ENCODE measurements at places on chromosomes 13 and 19.

DNA sequence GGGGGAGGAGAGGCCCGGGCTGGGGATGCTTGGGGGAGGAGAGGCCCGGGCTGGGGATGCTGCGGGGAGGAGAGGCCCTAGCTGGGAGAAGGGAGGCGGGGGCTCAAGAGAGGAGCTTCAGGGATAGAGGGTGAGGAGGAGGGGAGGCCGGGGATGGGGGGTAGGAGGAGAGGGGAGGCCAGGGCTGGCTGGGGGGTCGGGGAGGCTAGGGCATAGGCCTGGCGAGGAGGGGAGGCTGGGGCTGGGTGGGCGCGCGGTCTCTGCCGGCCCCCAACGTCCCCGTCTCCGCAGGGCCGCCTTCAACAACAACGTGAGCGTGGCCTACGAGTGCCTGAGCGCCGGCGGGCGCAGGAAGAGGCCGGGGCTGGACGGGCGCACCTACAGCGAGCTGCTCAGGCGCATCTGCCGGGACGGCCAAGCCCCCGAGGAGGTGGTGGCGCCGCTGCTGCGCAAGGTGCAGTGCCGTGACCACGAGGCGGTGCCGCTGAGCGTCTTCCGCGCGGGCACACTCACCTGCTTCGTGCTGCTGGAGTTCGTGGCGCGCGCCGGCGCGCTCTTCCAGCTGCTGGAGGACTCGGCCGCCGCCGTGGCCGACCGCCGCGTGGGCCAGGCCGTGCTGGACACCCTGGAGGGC, 11.4 kb downstream of the TPGS1 start:
- no peak for ATAC-seq

- no peak for ATAC-seq
Observed at GRCh38 chr13:20497006-20497775, 28.5 kb downstream of the CRYL1 start.

DNA sequence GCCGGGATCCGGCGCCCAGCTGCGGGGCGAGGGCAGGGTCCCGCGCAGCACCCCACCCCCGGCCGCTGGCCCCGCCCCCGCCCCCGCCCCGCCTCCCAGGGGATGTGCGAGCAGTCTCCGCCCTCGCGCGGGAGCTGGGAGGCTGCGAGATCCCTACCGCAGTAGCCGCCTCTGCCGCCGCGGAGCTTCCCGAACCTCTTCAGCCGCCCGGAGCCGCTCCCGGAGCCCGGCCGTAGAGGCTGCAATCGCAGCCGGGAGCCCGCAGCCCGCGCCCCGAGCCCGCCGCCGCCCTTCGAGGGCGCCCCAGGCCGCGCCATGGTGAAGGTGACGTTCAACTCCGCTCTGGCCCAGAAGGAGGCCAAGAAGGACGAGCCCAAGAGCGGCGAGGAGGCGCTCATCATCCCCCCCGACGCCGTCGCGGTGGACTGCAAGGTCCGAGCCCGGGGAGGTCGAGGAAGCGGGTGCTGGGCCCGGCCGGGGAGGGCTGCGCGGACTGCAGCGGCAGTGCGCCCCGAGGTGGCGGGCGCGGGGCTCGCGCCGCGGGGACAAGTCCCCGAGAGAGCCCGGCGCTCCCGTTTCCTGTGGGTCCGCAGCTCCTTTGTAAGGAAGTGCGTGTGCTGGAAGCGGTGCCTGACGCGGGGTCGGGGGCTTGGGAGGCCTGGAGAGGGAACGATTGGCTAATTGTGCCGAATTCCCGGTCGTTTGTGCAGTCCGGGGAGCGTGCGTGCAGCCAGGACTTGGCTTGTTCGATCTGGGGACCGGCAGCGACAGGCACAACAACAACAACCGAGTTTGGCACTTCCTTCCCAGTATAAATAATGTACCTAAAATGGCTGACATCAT, at the start of gene ITM2B:
TSS of gene ITM2B (plus strand) at position 161 of the 843 bp plus-strand sequence. CDS start at position 316, 155 bp downstream.
- ATAC-seq = peak; percentile 86

DNA sequence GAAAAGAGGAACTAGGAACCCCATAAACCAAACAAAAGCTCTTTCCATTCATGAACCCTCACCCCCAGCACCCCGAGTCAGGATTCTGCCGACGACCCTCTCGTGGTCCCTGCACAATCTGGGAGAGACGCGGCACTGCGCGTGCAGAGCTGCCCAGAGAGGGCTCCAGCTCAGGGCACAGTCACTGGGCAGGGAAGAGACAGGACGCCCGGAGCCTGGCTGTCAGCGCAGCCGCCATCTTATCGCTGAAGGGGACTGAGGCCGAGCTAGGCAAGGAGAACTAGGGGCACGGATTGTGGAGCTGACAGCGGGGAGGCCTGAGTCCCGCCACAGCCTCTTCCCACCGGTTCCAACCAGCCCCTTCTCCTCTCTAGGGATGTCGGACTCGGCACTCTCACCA, 349 bp downstream of the ZNF98 start:
- ATAC-seq = no peak

DNA sequence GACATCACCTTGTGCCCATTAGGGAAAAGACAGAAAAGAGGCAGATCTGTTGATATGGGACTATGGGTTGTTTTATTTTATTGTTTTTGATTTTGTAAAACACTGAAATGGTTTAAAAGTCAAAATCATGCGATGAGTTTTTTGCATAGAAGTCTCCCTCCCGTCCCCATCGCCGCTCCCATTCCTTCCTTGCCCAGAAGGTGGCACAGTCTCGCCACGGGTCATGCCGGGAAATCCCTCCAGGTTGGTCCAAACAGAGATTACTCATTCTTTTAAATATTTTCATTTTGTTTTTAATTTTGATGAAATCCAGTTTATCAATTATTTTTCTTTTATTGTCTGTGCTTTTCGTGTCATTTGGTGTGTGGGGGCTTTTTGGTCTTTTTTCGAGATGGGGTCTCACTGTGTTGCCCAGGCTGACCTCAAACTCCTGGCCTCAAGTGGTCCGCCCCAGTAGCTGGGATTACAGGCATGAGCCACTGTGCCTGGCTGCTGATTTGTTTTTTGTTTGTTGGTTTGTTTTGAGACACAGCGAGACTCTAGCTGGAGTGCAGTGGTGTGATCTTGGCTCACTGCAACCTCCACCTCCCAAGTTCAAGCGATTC, 9.2 kb downstream of the PGPEP1 start:
- ATAC-seq = peak; percentile 89

DNA sequence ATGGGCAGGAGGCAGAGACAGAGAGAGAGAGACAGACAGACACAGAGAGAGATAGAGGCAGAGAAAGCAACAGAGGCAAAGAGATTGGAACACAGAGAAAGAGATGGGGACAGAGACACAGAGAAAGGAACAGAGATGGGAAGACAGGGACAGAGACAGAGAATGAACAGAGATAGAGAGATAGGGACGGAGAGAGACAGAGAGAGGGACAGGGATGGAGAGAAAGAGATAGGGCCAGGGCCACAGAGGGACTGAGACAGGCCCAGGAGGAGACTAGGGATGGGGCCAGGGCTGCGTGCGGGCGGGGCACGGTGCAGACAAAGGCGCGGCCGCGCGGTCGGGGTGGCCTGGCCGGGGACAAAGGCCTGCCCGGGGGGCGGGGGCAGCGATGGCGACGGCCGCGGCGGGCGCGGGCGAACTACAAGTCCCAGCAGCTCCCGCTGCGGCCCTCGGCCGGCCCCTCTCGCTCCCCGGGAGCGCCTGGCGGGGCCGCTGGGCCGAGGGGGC, at the start of gene ZNF358:
TSS of gene ZNF358 (plus strand) at position 459 of the 507 bp plus-strand sequence. CDS start 3,140 bp downstream, outside the sequence.
- ATAC-seq = peak; percentile 94

DNA sequence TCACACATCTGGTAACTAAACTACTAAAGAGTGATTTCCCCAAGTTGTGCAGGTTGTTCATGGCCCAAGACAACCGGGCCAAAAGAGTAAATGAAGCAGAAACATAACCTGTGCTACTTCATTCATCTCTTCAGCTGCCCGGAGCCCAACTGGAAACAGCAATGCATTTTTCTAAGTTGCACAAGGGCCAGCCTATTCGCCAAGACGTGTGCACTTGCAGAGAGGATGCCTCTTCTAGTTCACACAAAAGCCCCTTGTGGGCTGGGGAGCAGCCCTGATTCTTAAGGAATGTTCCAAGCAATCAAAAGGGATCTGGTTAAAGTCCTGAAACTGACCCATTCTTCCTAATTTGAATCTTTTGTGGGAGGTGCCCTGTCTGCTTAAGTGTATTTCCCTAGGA, 275.8 kb downstream of the SHISA2 start:
- ATAC-seq = no peak
